ENCODE measurements at places on chromosomes 16 and 17.
A peak's percentile ranks its signal among the peaks of the same experiment; 100 is the strongest.

DNA sequence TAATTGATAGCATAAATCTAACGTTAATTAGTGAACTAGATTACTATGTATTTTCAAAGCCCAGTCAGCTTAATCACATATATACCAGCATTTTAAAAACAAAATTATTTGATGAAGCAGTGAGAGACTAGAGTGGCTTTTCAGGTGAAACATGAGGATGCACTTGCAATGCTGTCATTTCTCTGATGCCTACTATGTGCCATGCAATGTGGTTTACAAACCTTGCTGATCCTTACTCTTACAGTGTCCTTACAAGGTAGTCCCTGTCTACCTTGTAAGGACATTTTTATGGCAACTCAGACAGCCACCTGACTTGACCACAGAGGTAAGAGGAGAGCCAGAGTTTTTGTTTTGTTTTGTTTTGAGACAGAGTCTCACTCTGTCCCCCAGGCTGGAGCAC, 42.7 kb downstream of the CYB5B start:
- DNase-seq, result no peak

DNA sequence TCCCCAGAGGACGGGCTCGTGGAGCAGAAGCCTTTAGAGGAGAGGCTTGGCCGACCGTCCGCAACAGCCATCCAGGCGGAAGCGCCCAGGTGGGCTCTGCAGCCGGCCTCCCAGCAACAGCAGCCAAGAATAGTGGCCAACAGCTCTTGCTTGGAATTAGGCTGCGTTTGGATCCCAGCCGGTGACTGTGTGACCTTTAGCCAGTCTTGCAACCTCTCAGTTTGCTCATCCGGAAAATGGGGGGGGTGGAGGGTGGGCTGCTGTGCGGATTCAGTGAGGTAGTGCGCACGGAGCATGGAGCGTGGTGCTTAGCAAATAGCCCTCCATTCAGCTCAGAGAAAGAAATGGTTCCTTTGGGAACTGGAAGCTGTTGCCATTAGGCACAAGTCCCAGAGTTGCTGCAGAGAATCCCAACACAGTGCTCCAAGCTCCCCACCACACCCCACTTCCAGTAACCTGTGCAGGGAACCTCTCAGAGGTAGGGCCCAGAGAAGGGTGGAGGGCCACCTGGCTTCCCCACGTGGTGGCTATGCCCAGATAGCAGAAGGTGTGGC, 46.7 kb downstream of the RTN4RL1 start:
- DNase-seq, result no peak

DNA sequence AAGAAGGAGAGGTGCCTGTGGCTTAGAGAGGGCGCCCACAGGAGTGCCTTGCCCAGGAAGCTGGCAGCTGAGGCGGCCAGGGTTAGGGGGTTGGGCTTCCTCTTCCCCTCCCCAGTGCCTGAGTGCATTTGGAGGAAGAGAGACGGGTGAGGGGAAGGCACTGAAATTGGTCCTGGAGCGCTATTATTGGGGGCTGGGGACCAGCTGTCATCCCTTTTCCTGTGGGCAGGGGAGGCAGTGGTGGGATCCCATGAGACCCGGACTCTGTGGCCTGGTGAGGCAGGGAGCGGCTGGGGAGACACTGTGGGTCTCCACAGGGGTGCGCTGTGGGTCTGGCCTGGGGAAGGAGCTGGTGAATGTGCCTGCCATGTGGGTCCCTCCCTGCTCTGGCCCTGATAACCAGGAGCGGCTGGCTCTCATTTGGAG, 259.7 kb downstream of the SEC14L1 start:
- DNase-seq, result peak; percentile 81

- no peak for DNase-seq
Observed at GRCh38 chr16:75226550-75227360, 8.0 kb downstream of the CTRB1 start.

GRCh38 chr16:85003076-85003475, 8.3 kb downstream of the ZDHHC7 start:
- DNase-seq, result no peak

DNA sequence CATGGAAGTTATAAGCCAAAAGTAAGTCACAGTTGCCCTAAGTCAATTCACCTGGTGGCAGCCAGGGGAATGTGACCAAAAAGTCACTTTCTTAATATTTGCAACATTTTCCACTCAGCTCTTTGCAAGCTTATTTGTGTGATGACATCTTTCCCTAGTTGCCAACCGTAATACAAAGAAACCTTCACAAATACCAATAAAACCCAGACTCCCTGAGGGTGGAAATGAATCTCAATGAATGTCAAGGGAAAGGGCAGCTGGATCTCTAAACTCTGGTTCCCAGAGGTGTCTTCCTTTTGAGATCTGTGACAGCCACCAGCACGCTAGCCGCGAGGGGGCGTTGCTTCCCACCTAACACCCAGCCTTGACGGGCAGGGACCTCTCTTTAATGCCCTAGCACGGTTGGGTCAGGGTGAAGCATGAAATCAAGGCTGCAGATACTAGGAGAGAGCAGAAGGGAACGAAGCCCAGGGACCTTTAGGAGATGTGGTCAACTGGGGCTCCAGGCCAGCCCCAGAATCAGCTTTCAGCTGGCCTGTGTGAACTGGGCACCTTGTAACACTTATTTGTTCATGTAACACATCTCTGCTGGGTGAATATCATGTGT, 82.2 kb downstream of the CMC2 start:
- peak; percentile 33 for DNase-seq

GRCh38 chr17:48639136-48639535, 13.0 kb upstream of the HOXB9 start:
- no peak for DNase-seq

- no peak for DNase-seq
Observed at GRCh38 chr16:21026846-21027245, 123.8 kb downstream of the DNAH3 start.

- DNase-seq, result peak; percentile 65
Observed at GRCh38 chr16:11258553-11259492, 2.8 kb upstream of the SOCS1 start.

- DNase-seq, result no peak
Observed at GRCh38 chr16:70789595-70790447, 11.1 kb downstream of the VAC14 start.

DNA sequence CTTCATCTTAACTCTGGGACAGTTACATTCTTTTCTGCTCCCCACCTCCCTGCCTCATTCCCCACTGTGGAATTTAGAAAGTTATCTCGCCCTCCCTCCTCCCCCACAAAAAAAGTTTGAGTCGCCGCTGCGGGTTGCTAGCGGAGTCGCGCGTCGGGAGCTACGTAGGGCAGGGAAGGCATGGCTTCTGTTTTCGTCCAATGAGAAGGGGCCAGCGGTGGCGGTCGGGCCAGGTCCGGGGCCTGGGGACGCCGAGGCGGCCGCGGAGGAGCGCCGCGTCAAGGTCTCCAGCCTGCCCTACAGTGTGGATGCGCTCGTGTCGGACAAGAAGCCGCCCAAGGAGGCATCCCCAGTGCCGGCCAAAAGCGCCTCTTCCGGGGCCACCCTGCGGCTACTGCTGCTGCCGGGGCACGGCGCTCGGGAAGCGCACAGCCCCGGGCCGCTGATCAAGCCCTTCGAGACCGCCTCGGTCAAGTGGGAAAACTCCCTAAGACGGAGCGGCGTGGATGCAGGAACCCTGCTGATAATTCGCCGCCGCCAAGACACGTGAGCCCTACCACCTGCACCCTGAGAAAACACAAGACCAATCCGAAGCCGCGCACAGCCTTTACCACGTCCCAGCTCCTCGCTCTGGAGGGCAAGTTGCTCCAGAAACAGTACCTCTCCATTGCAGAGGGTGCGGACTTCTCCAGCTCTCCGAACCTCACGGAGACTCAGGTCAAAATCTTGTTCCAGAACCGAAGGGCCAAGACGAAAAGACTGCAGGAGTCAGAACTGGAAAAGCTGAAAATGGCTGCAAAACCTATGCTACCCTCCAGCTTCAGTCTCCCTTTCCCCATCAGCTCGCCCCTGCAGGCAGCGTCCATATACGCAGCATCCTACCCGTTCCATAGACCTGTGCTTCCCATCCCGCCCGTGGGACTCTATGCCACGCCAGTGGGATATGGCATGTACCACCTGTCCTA, 8.9 kb downstream of the OR4D1 start:
- peak; percentile 71 for DNase-seq

- DNase-seq, result no peak
Observed at GRCh38 chr16:15564604-15565339, 78.2 kb downstream of the MARF1 start.

- DNase-seq, result no peak
Observed at GRCh38 chr17:38572669-38573365, 32.9 kb downstream of the SRCIN1 start.

DNA sequence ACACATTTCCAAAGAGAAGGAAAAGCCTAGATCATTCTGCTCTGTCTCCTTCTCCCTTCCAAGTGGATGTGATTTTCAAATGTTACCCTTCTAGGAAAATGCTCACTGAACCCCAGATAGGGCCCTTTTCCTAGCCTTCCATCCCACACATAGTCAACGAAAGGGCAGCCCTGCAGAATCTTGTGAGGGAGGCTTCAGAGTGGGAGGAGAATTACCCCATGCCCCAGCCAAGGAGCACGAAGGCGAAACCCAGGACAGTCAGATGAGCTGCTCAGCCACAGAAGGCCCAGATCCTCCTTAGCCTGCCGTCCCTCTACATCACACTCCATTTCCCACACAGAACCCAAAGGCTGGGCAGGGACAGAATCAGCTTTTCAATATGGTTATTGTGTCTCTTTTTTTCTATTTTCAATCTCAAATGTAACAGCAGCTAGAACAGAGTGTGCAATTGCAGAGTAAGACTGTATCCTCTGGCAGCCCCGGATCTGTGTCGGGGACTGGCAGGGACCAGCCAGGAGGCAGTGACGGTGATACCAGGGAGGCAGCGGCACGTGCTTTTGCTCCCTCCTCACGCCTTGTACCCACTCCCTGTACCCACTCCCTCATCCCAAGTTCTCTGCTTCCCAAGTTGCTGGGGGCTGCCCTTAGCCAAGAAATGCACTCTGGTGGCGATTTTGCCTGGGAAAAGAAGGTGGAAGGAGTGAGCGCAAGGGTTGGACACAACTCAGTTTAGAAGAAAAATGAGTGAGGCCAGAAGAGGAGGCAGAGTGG, 3.7 kb upstream of the SDK2 start:
- DNase-seq, result no peak

GRCh38 chr16:86363836-86364618, 146.3 kb upstream of the FOXF1 start:
- DNase-seq, result no peak

Data from CD4-positive, alpha-beta T cell treated with Interleukin-10 for 1 hour (primary cell).